ENCODE measurements at places on chromosomes 3 and 15.
A peak's percentile ranks its signal among the peaks of the same experiment; 100 is the strongest.

DNA sequence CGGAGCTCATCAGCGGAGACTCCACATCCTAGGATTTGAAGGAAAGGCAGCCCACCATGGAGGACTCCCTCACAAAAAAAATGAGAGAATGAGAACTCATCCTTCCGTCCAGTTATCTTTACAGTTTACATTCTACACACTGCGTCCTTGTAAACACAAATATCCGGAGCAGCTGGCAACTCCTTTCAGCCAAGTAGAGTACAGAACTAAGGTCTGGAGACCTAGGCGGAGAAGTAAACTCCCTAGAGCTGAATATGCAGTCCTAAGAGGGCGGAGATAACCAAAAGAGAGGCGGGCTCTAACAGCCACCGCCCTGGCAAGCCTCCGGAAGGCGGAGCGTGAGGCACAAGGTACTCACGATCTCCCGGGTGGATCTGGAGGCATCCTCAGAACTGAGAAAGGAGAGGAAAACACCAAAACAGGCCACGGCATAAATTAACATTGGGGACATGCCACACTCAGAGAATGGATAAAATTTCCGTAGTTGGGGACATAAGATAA is 924 bp upstream of the SIN3A start:
- peak; percentile 49 for DNase-seq

DNA sequence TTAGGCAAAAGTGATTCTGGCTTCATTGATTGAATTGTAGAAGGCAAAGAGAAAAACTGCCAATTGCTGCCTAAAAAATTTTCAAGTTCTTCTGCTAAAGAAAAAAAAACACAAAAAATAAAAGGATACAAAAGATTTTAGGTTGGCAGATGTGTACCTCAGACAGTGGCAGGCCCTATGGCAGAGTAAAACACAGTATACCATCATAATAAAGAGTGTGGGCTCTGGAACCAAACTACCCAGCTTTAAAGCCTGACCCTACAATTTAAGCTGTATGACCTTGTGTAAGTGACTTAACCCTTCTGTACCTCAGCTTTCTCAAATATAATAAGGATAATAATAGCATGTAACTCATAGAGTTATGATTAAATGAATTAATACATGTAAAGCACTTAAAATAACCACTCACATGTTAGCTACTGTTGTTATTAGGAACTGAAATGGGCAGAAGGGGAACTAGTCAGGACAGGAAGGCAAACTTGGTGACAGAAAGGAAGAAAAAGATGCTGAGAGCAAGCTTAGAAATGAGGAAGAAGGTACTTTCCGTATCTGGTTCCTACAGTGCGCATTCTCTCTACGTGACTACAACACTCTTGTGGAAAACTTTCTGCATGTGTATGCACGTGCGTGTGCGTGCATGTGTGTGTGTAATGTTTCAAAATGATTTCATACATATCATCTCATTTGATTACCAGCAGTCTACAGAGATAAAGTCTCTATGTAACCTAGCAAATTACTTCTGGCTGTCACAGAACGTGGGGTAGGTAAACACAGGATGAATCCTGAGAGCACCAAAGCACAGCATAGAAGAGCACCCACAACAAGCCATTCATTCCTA is 13.6 kb upstream of the GATM start:
- no peak for DNase-seq

- no peak for DNase-seq
Observed at GRCh38 chr3:45054196-45054857, 28.2 kb downstream of the CLEC3B start.

DNA sequence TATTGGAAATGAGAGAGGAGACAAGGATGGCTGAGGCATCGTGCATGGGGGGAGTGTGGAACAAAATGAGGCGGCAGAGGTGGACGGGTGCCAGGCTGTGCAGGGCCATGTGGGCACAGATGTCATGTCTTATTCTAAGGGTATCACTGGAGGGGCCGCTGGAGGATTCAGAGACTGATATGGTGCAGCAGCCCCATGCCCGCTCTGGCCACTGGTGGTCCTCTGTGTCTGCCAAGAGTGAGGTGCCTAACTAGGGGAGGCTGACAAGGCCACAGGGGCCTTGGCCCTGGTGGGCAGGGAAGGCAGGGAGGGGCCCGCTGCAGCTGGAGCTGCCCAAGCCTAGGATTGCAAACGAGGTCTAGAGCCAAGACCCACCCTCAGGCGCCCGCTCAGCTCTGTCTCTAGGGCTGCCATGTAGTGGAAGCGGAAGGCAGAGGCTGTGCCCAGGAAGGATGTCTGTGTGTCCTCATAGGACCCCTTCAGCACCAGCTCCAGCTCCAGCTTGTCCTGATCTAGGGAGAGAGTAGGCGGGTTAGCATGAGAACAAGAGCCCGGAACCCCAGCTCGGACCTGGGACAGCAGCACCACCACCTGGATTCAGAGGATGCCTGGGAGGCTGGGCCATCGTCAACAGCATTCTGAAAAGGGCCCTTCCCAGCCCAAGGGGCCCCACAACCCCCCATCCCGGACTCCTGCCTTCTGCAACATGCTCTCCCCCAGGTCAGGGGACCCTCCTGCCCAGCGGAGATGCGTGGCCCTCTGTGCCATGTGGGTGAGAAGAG is 11.3 kb downstream of the PLA2G4D start:
- DNase-seq: no peak

DNA sequence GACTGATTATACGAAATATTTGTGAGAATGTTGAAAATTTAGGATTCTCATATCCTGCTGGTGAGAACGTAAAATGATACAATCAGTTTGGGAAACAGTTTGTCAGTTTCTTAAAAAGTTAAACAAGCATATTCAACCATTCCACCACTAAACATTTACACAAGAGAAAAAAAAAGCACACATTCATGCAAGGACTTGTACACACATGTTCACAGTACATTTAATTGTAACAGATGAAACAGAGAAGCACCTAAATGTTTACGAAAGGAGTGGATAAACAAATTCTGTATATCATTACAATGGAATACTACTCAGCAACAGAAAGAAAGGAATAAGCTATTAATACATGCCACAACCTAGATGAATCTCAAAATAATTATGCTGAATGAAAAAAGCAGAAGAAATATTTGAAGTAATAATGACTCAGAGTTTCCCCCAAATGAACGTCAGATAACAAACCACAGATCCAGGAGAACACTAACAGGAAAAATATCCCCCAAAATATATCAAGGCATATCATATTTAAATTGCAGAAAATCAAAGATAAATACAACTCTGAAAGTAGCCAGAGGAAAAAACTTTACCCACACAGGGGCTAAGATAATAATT is 14.3 kb downstream of the ANKRD28 start:
- DNase-seq: no peak

DNA sequence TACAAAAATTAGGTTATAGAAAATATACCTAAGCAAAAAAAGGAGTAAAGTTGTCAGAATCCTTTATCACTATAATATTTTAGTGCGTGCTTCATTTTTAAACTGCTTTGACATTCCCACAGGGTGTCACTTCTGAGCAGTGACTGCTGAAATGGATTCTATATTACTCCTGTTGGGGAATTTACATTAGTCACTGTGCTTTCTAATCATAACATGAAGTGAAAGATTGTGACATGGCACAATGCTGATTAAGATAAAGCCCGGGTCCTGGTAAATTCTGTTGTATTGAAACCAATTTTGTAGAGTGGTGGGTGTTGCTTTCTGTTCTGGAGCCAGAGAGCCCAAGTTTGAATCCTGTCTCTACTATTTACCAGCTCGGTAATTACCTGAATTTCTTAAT is 36.4 kb upstream of the EHHADH start:
- no peak for DNase-seq

GRCh38 chr15:79543097-79543496 is 111.0 kb downstream of the MINAR1 start:
- no peak for DNase-seq

DNA sequence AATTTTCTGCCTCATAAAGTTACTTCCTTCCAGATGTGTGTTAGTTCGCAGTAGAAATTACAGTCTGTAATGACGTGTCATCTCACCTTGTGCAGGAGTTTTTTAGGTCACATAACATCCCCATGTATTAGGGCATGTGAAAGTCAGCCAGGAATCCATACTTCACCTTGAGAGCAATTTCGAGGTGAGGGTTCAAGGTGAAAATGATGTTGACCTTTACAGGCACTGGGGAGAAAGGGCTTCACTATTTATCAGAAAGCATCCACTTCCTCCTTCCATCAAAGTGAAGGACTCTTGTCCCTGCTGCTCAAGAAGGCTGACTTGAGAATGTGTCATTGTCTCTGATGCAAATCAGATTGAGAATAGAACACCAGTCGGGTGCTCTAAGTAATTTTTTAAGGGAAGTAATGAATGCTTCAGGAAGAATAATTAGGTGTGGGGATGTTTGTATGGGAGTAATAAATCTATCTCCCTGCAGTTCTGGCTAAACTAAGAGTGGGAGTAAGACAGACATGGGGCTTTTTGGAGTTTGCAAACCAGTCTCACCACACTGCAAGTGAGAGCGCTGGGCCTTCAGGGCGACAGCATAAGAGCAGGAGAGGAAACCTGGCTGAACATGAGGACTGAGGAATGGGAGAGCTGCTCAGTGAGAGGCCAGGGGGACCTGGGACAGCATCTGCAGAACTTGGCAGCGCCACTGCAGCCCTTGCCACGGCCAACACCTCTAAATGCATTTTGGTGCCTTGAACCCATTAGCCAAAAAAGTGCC is 85.9 kb upstream of the IL12A start:
- DNase-seq: no peak

- DNase-seq: no peak
Observed at GRCh38 chr3:173275740-173276139, 121.8 kb upstream of the NLGN1 start.
